CD4-positive, alpha-beta T cell treated with Interleukin-17A for 4 hours (primary cell): ENCODE measurements at places on chromosomes 13 and 19.

GRCh38 chr19:5001615-5002014 lies 32.7 kb downstream of the KDM4B start:
- peak; percentile 47 for DNase-seq

GRCh38 chr19:51326216-51327065 lies 15.0 kb downstream of the IGLON5 start:
- no peak for DNase-seq

GRCh38 chr19:677201-677600 lies 1.0 kb downstream of the FSTL3 start:
- DNase-seq = no peak

DNA sequence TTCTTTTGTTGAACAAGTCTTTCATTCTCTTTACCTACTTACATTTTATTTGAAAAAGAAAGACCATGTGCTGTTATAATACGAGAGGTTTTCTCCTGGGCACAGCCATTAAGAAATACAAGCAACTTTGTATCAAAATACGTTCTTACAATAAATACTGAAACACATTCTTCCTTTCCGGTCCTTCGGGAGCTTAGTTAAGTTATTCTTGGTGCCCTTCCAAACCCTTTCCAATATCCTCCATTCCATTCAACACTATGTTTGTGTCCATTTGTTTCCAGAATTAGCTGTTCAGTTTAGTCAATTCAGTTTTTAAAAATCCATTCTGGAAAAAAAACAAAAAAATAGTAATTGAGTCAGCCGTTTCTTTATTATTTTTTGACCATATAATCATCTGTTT lies 746.8 kb upstream of the SLC10A2 start:
- no peak for DNase-seq

DNA sequence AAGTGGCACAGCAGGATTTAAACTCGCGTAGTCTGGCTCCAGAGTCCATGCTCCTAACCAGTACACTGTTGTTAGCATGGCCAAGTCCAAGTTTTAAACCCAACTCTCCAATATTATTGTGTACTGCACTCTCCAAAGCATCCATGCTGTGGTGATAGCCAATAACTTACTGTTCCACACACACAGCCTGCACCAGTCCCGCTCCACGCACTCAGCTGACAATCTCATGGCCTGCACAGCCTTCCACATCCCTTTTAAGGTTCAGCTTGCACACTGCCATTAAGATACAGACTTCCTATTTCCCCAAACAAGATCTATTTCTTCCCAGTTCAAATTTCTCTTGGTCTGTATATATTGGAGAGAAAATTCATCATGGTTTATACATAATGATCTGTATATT lies 80.7 kb downstream of the LHFPL6 start:
- no peak for DNase-seq

- no peak for DNase-seq
Observed at GRCh38 chr19:18460900-18461299, 23.0 kb upstream of the ISYNA1 start.

DNA sequence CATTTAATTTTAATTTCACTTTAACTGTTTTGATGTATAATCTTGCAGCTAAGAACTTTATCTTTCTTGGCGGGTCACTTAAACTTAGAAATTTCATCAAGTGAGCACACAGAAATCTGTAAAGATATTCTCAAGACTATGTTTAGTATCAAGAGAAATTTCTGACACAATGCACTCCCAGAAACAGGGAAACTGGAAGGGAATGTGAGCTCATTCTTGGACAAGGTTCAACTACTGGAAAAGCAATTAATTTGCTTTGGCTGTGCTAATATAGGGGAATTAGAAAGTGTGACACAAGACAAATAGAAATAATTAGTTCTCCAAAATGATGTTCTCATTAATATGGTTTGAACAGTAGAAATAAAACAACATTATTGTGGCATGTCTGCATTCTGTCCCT lies 402.3 kb downstream of the DACH1 start:
- DNase-seq = no peak

DNA sequence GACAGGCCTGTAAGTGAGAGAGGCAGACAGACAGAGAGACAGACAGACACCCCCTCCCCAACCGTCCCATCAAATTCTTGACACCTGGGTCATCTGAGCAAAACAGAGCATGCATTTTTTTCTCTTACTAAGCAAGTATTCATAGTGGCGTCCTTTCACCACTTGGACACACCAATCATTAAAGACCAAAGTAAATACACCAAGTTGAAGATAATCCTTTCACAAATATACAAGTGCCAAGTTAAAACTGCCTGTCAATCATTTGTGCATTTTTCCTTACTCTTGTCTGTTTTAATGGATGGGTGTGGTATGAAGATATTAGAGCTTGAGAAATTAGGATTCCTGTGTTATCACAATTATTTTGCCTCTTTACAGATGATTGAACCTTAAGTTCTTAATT lies 337.3 kb downstream of the ATP8A2 start:
- no peak for DNase-seq
